ENCODE measurements at places on chromosomes 4 and X.
A peak's percentile ranks its signal among the peaks of the same experiment; 100 is the strongest.

GRCh38 chrX:153667956-153668396 lies 5.6 kb downstream of the PNCK start:
- peaks cover 20% of the 10 kb centered on the region for H3K27me3 ChIP-seq
- H3K4me1 ChIP-seq, result no peaks in the 10 kb centered on the region
- H3K4me3 ChIP-seq, result no peak overlapping the region
- peak; percentile 64 for DNase-seq
- no peak overlapping the region for H3K27ac ChIP-seq

GRCh38 chr4:77852892-77853495 lies 9.6 kb upstream of the MRPL1 start:
- H3K36me3 ChIP-seq, result no peaks in the 10 kb centered on the region
- no peak for DNase-seq
- H3K4me1 ChIP-seq, result no peaks in the 10 kb centered on the region
- H3K4me3 ChIP-seq, result no peak overlapping the region

DNA sequence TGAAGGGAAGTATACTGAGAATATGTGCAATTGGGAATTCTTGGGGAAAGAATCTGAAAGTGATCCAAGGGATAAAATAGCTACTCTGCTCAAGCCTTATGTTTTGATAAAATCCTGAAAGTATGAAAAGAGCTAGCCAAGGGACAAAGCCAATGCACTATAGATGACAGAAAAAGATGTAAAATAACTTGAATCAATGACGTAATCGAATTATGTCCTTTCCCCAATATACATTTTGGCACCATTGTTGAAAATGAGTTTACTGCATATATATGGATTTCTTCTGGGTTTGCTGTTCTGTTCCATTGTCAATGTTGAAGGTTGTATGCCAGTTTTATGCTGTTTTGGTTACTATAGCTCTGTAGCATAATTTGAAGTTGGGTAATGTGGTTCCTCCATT lies 407.3 kb downstream of the DCAF12L2 start:
- no peak overlapping the region for H3K4me3 ChIP-seq
- no peak for DNase-seq
- H3K36me3 ChIP-seq, result no peaks in the 10 kb centered on the region
- no peaks in the 10 kb centered on the region for H3K27me3 ChIP-seq

DNA sequence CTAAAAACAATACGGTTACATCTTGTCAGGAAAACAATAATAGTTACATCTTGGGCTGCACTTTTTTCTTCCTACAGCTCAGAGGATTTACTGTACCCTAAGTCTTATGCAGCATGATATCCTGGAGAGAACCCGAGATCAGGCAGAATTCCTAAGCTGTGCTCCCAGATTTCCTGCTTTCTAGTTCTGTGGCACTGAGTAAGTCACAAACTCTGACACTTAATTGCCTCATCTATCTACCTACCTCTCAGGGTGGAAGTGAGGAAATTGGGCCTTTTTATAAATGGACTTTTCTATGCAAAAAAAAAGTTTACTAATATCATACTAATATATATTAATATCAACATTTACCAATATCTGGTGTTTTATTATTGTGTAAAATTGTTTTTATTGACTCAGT lies 438.5 kb downstream of the INPP4B start:
- no peaks in the 10 kb centered on the region for H3K27me3 ChIP-seq
- no peak overlapping the region for H3K27ac ChIP-seq
- no peak overlapping the region for H3K4me3 ChIP-seq
- no peak for DNase-seq

- H3K36me3 ChIP-seq, result no peaks in the 10 kb centered on the region
- no peak overlapping the region for H3K4me3 ChIP-seq
- DNase-seq, result no peak
- no peaks in the 10 kb centered on the region for H3K4me1 ChIP-seq
These were observed 204.8 kb upstream of the VCX start for GRCh38 chrX:7638078-7638710.

GRCh38 chr4:176800891-176801534 lies 8.3 kb upstream of the VEGFC start:
- H3K4me1 ChIP-seq, result no peaks in the 10 kb centered on the region
- no peak overlapping the region for H3K27ac ChIP-seq
- H3K27me3 ChIP-seq, result no peaks in the 10 kb centered on the region
- peak; percentile 72 for DNase-seq
- H3K36me3 ChIP-seq, result no peaks in the 10 kb centered on the region

DNA sequence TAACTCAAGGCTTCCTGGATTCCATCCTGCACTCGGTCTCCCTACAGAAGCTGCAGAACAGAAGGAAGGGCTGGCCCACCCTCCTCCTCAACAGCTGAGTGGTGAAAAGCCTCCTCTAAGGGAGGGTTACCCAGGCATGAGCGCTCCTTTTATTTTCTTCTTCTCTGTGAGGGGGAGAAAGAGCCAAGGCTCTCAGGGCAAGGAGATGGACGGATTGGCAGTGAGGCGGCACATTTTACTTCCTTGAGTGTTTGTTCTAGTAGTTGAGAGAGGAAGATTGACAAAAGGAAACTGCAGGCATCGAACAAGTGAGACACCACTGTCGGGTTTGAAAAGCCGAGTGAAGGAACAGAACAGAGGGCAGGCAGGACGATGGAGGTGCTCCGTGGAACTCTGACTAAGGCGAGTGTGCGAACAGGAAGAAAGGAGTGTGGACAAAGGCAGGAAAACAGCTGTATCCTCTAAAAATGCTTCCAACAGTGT lies 38.4 kb upstream of the STS start:
- peaks cover 5% of the 10 kb centered on the region for H3K4me1 ChIP-seq
- DNase-seq, result no peak
- no peak overlapping the region for H3K4me3 ChIP-seq
- H3K27me3 ChIP-seq, result no peaks in the 10 kb centered on the region
- H3K36me3 ChIP-seq, result peaks cover 4% of the 10 kb centered on the region

DNA sequence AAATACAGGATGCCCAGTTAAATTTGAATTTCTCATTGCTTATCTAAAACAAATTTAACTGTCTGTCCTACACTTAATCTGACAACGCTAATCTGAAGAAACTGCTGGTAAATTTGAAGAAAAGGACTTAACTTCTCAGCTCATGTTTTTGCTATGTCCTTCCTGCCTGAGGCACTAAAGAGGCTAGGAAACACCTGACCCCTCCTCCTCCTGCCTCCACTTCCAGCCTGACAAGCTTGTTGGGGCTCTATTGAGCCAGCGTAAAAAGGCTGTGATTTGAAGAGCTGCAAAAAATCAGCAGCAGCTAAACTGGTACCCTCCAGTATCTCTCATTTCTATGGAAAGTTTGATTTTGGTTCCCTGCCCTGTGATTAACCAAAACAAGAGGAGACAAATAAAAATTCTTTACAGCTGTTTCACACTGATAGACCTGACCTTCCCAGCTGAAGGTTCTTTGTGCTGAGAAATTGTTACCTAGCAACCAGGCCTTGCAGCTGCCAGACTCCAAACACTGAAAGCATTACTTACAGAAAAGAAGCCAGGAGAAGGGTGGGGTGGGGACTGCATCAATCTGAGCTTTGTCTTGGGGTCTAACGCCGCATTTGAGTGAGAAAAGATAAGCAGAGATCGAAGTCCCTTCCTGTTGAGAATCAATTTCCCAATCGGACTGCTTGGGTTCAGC lies 35.0 kb downstream of the DCX start:
- H3K4me1 ChIP-seq, result no peaks in the 10 kb centered on the region
- no peaks in the 10 kb centered on the region for H3K27me3 ChIP-seq
- H3K4me3 ChIP-seq, result no peak overlapping the region

DNA sequence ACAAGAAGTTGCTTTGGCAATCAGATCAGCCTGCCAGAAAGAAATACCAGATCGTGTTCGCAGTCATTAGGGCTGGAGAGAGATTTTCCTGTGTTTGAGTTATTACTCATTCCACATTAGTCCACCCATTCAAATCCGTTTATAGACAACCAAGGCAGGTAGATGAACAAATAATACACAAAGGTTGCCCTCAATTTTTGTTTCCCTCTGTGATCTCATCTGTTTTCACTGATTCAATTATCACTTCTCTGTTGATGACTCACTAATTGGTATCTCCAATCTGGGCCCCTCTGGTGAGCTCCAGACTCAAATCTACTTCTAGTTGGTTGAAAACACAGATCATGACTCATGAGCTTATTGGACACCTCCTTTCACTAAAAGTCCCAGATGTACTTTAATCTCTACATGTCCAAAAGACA lies 54.5 kb downstream of the CHM start:
- no peaks in the 10 kb centered on the region for H3K36me3 ChIP-seq
- no peak overlapping the region for H3K27ac ChIP-seq
- H3K27me3 ChIP-seq, result no peaks in the 10 kb centered on the region
- DNase-seq, result peak; percentile 38
- H3K4me1 ChIP-seq, result peaks cover 6% of the 10 kb centered on the region
- no peak overlapping the region for H3K4me3 ChIP-seq

DNA sequence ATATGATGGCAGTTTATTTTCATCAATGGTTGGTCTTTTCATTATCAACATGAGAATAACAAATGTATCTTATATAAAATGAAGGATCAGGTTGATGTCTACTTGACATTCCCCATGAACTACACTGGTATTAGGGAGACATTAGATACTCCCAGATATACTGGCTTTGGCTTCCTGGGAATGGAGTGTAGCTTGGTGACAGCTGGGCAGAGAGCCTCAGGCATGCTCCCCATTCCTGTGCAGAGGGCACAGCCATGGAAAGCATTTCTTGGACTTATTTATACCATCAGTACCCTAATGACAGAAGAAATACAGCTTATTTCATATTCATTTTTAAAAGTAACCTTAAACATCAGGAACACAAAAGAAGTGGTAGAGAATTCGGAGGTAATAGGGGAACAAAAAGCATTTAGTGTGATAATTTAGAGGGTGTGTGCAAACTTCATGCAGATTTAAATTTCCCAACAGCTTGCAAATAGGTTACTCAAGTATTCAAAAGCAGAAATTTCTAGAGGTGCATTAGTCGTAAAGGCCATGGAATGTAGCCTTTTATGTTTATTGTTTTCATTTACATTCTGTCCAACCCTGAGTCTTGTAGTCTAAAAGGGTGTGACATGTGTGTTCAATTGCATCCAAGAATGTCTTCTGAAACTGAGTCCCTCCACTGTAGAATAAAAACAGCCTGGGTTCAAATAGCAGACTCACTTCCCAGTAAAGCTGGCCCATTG lies 573.8 kb downstream of the KCNIP4 start:
- H3K27ac ChIP-seq, result no peak overlapping the region
- no peak overlapping the region for H3K4me3 ChIP-seq
- no peaks in the 10 kb centered on the region for H3K27me3 ChIP-seq

GRCh38 chr4:76216975-76217814 lies 3.6 kb upstream of the SCARB2 start:
- no peak overlapping the region for H3K27ac ChIP-seq
- H3K4me3 ChIP-seq, result no peak overlapping the region
- no peaks in the 10 kb centered on the region for H3K27me3 ChIP-seq
- H3K36me3 ChIP-seq, result no peaks in the 10 kb centered on the region

GRCh38 chr4:1773754-1774153 lies 19.3 kb upstream of the FGFR3 start:
- no peak overlapping the region for H3K27ac ChIP-seq
- H3K36me3 ChIP-seq, result no peaks in the 10 kb centered on the region
- peaks cover 6% of the 10 kb centered on the region for H3K4me1 ChIP-seq
- H3K4me3 ChIP-seq, result no peak overlapping the region

GRCh38 chr4:66694739-66695138 lies 850.6 kb downstream of the CENPC start:
- no peaks in the 10 kb centered on the region for H3K27me3 ChIP-seq
- no peak overlapping the region for H3K4me3 ChIP-seq
- no peak overlapping the region for H3K27ac ChIP-seq
- DNase-seq, result no peak
- no peaks in the 10 kb centered on the region for H3K4me1 ChIP-seq

- no peak overlapping the region for H3K27ac ChIP-seq
- H3K36me3 ChIP-seq, result no peaks in the 10 kb centered on the region
- no peaks in the 10 kb centered on the region for H3K4me1 ChIP-seq
- no peak overlapping the region for H3K4me3 ChIP-seq
- no peak for DNase-seq
- no peaks in the 10 kb centered on the region for H3K27me3 ChIP-seq
These were observed 38.8 kb upstream of the MAD2L1 start for GRCh38 chr4:120105472-120105871.

- H3K4me3 ChIP-seq, result no peak overlapping the region
- H3K36me3 ChIP-seq, result no peaks in the 10 kb centered on the region
- peak overlapping the region; percentile 64 for H3K27ac ChIP-seq
These were observed 100.3 kb upstream of the FAT1 start for GRCh38 chr4:186823989-186824388.

- H3K4me1 ChIP-seq, result no peaks in the 10 kb centered on the region
- H3K27ac ChIP-seq, result no peak overlapping the region
- no peaks in the 10 kb centered on the region for H3K36me3 ChIP-seq
- H3K27me3 ChIP-seq, result no peaks in the 10 kb centered on the region
These were observed 61.0 kb upstream of the NLRP2B start for GRCh38 chrX:57741107-57741506.

DNA sequence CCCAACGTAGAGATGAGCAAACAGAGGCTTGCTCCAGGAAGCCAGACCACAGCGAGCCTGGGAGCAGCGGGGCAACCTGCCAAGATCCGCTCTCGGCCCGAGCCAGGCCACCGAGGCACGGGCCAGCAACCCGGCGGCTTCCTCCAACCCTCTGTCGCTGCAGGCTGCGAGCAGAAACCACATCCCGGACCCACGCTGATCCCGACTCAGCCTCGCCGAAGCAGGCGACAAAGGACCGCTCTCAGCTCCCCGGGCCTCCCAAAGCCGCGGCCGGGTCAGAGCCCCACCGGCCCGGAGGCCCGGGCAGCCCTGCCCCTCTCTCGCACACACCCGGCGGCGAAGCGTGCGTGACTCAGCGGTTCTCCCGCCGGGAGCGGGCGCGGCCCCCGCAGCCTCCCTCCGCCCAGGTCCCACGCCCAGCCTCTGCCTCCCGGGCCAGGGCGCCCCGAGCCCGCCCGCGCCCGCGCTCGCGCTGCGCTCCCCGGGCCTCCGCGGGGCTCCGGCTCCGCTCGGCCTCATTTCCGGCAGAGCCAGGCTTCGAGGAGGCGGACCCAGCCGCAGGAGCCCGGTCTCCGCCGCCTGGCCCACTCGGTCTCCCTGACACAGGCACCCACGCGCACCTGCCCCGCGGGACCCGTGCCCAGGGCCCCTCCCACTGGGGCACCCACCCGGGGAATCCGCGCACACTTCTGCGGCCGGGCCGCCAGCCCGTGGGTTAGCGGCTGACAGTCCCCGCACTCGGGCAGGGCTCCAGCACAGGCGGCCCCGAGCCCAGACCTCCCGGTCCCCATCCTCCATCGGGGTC lies 1.7 kb downstream of the PPP2R2C start:
- DNase-seq, result peak; percentile 7
- no peak overlapping the region for H3K4me3 ChIP-seq
- H3K27ac ChIP-seq, result no peak overlapping the region

- H3K27ac ChIP-seq, result no peak overlapping the region
- H3K4me3 ChIP-seq, result no peak overlapping the region
- H3K4me1 ChIP-seq, result peaks cover 2% of the 10 kb centered on the region
- H3K36me3 ChIP-seq, result no peaks in the 10 kb centered on the region
- DNase-seq, result no peak
- H3K27me3 ChIP-seq, result no peaks in the 10 kb centered on the region
These were observed 92.6 kb downstream of the SHROOM3 start for GRCh38 chr4:76527666-76528065.

Measured in IMR-90 (cell line).